HL-60 (cell line): ENCODE measurements at places on chromosomes 2 and 18.

- DNase-seq: no peak
These were observed 71.3 kb downstream of the PDK1 start for GRCh38 chr2:172627181-172627580.

DNA sequence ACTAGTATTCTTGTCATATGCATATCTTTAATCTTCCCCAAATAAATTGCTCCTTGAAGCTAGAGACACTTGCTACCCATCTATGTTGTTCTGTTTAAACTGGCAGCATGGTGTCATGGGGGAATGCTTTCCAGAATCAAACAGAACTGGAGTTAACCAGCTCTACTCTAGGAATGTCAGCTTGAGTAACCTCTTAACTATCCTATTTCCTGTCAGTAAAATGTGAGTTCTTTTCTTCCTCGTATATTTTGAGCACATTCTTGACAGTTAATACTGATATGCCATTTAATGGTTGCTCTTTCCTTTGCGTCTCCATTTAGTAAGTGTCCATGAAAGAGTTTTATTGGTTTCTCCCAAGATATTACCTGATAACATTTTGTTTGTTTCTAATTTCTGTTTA, 23.0 kb downstream of the CNTNAP5 start:
- no peak for DNase-seq

- DNase-seq: no peak
These were observed 124.9 kb downstream of the DAW1 start for GRCh38 chr2:227996366-227996765.

DNA sequence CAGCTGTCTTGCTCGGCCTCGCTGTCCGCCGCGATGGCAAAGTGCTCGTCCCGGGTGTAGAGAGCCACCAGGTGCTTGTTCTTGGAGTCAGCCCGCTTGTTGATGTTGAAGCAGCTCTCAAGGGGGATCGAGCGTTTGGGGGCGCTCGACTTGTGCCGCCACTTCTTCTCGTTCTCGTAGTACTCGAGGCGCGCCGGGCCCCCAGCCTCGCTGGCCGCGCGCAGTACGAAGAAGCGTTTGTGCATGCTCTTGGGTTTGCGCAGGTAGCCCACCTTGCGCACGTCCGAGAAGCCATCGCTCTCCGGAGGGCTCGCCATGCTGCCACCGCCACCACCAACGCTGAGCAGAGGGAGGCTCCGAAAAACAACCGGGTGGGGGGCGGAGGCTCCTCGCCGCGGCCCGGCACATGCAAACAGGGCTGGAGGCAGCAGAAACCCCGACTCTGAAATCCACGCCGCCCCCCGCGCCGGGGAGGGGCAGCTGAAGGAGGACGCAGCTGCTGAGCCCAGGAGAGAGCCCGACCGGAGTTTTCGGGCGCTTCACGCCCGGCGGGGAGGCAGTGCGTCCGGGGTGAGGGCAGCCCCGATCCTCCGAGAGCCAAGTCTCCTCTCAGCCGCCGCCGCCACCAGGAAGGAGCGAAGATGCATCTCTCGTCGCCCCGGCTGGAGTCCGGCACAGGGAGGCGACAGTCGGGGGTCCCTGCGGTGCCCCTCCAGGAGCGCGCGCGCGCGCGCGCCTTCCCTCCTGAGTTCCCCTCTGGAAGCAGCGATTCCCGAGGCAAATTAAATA, 1.0 kb downstream of the IRS1 start:
- peak; percentile 38 for DNase-seq

DNA sequence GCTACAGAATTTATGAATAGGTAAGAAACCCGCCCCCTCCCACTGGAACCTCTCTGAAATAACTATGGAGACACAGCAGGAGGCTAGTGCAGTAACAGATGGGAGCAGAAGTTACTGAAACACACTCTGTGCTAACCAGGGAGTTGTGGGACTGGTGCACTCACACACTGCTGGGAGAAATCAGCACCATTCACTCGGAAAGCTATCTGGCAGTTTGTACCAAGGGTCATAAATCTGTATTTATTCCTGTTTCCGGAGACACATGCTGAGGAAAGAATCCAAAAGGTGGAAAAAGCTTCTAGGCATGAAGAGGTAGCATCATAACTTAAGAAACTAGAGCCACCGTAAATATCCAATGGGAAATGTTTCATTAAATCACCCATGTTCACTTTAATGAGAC, 39.9 kb downstream of the TGFA start:
- no peak for DNase-seq
